ENCODE measurements at places on chromosomes 3 and 15. TPM values are rescaled to one million over a fixed set of nuclear protein-coding genes. Genes with fewer than 3 reads are reported as not detected.

Gene SIN3A
- total RNA-seq = 32.0 TPM

Gene CFAP92
- total RNA-seq = 1.9 TPM

Gene BUB1B
- 12.8 TPM for total RNA-seq

Gene HDC
- not detected for total RNA-seq

- no peak for DNase-seq
Measured at GRCh38 chr3:115623044-115623868, at the start of gene GAP43. TSS of gene GAP43 (plus strand) at chr3:115623510. CDS start at chr3:115623690, 180 bp downstream.

- DNase-seq = no peak
Measured at GRCh38 chr3:189142527-189142926, 29.2 kb upstream of the TPRG1 start.

DNA sequence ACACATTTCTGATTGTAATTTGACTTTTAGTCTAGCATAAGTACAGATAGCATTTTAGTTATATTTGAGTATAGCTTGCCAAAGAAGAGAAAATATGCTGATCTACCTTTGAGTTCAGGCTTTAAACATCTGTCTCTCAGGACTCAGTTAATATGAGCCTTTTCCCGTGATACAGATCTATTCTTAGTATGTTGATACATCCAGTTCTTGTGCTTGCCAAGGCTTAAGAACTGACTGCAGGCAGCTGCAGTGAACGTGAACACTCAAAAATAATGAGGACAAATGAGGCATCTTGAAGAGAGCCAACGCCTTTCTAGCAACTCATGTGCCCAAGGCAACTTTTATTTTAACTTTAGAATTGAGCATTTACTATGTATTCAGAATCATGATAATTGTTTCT lies 325.5 kb downstream of the SI start:
- no peak for DNase-seq

Data from dermis blood vessel endothelial cell (primary cell).